ENCODE measurements at places on chromosomes 5 and 9. TPM values are rescaled to one million over a fixed set of nuclear protein-coding genes. Genes with fewer than 3 reads are reported as not detected.

The CSF1R gene
- total RNA-seq = 53.7 TPM

The UBAP1 gene
- 36.7 TPM for total RNA-seq

The GPR151 gene
- total RNA-seq = not detected

The ACTBL2 gene
- not detected for total RNA-seq

The C9orf40 gene
- 4.2 TPM for total RNA-seq

The CMYA5 gene
- 5.2 TPM for total RNA-seq

The POLR3G gene
- total RNA-seq = 2.7 TPM

The CRB2 gene
- 0.44 TPM for total RNA-seq

The OR1L1 gene
- not detected for total RNA-seq

The MYOT gene
- 52.0 TPM for total RNA-seq

GRCh38 chr9:16192403-16193017 lies 639.7 kb downstream of the CCDC171 start:
- DNase-seq = no peak

DNA sequence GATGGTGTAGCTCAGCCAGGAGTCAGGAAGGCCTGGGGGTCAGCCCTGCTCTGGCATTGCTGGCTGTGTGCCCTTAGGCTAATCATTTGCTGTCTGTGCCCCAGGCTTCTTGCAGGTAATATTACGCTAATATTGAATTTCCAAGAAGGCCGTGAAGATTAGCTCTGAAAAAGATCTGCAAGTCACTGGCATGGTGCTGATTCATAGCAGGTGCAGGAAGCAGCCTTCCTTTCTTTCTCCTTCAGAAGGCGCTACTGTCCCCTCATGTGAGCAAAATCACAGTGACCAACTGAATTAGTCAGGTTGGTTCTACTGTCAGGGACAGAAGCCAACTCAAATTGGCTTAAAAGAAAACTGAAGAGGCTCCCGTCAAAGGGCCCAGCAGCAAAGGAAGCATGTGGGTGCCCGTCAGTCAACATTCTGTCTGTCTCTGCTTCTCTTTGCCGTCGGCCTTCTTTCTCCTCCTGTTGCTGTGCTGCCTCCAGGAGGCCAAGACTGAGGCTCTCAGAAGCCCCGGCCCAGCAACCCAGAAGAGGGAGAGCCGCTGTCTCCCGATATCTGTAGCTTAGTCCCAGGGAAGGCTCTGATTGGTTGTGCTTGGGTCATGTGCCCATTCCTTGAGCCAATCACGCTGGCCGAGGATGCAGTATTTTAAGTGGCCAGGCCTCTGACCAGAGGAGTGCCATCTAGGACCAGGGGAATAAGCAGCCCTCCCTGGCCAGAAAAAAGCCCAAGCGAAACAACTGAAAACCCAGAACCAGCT lies 67.8 kb upstream of the NEURL1B start:
- DNase-seq = no peak

- no peak for DNase-seq
These were observed 18.6 kb upstream of the PITX1 start for GRCh38 chr5:135052511-135053145.

DNA sequence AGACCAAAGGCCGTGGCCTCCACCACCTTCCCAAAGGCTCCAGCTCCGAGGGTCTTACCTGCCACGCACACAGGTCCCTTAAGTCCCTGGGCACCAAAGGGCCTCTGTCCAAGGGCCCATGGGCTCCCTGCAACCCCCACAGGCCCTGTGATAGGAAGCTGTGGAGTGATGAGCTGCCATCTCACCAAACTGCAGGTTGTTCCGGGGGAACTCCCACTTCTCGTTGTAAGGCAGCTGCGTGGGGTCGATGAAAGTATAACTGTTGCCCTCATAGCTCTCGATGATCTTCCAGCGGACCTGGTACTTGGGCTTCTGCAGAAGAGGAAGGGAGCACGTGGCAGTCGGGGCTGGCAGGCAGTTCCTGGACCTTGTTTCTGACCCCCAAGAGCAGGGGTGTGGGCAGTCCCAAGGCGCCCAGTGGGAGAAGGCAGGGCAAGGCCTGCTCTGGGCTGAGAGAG lies 24.8 kb downstream of the CSF1R start:
- no peak for DNase-seq

GRCh38 chr5:144122641-144123040 lies 47.8 kb downstream of the YIPF5 start:
- no peak for DNase-seq

GRCh38 chr9:29865764-29866313 lies 2292.6 kb upstream of the C9orf72 start:
- no peak for DNase-seq

DNA sequence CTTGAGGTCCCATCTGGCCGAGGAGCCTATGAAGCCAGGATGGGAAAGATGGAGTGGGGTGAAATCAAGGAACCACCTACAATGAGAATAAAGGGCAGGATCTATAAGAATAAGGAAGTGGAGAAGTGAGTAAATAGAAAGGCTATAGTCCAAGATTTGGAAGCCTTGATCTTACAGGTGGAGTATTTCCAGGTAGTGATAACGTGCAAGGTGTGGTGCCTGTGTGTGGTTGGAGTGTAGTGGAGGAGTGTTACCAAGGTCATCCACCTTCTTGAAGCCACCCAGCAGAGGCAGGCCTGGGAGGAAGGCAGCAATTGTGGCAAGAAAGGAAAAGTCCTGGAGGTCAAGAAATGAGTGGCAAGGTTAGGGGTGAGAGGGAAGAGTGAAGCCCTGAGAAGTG lies 72.9 kb downstream of the IQGAP2 start:
- no peak for DNase-seq

- no peak for DNase-seq
These were observed 30.0 kb upstream of the NREP start for GRCh38 chr5:111787006-111787405.

DNA sequence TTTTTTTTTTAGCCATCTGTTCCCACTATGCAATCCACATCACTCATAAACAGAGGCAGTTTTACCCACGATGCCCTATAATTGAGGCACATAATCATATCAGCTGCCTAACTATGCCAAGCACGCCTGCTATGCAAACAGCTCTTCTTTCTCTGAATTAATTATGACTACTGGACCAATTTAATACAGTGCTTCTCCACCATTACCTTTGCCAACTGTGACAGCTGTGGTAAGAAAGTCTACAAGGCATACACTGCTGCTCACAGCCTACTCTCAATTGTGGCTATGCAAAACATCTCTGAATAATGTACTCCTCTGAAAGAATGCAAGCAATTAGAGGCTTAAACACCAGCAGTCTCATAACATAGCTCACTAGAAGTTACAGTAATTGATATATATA lies 97.1 kb downstream of the DTWD2 start:
- DNase-seq = no peak

DNA sequence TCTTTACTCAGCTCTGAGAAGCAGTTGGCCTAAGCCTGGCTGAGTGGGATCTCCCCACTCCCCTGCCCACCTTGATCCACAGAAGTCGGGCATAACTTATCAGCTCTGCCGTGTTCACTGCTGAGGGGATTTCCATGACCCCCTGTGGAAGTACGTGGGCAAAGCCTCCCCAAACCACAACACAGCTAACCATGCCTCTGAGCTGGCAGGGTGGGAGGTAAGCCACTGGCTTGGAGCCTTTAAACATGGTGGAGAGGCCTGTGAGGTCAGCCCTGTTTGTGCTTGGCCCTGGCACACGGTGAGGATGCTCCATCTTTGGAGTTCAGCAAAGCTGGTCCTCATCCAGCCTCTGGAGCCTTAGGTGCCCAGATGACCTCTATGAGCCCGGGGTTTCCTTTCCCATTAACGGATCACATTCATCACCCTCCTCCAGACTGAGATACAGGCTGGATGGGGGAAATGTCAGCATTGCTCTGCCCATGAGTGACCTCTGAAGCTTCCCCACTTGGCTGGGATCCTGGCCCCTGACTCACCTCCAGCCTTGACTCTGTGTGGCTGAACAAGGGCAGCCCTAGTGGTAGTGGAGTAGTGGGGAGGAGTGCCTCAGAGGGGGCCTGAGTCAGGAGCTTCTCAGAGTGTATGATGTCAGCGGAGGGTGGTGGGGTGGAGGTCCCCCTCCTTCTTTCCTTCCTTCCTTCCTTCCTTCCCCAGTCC lies 6.2 kb downstream of the PDLIM4 start:
- no peak for DNase-seq
